ENCODE measurements at places on chromosomes 16 and 17. TPM values are rescaled to one million over a fixed set of nuclear protein-coding genes. Genes with fewer than 3 reads are reported as not detected.

The FBXO39 gene
- total RNA-seq, result not detected

The CCDC144A gene
- 5.5 TPM for total RNA-seq

The HGS gene
- 166 TPM for total RNA-seq

The LGALS3BP gene
- total RNA-seq, result 507 TPM

DNA sequence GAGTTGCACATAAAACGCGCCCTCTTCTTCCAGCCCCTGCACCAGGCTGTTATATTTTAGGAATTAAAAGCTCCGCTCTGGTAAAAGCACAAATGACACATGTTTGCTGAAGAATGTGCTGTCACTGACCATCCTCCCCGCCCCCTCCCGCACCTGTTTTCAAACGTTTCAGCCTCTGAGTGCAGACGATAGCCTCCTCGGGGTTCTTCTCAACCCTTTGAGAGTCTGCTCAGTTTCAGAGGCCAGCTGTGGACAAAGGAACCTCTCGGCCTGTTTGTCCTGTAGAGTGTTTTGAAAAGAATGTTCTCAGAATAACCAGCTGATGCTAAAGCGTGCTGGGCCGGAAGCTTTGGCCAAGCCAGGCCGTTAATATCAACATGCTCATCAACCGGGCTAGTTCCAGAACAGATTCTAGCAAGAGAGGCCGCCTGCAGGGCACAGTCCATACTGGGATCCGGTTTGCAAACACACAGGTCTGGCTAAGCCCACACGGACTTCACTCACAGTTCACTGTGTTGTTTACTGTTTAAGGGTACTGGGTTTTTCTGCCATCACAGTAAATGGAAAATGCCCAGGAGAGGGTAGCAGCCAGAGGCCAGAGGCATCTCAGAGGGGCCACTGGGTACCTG, 6.4 kb upstream of the CACNG4 start:
- DNase-seq, result no peak

DNA sequence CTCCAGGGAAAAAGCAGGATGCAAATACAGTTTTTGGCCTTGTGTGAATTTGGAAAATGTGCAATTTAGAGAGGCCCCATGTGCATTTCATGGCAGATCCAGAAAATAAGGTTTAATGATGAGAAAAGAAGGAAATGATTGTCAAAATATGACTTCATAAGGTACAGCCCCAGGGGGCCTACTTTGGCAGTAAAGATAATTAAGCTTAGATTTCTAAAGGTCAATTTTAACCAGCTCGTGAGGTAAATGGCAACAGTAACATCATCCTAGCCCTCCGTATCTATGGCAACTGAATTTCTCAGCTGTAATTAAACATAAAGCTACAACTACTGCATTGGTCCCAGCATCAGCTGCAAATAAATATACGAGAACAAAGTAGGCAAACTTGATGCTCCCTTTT, 30.0 kb upstream of the PRSS54 start:
- no peak for DNase-seq

- DNase-seq, result no peak
Measured at GRCh38 chr16:12426122-12426521, 377.6 kb downstream of the CPPED1 start.
